ENCODE measurements at places on chromosomes 3 and 15. TPM values are rescaled to one million over a fixed set of nuclear protein-coding genes. Genes with fewer than 3 reads are reported as not detected.

The BNIP2 gene
- total RNA-seq = 90.1 TPM

The HYAL1 gene
- 6.1 TPM for total RNA-seq

The CPNE9 gene
- total RNA-seq = not detected

The NEO1 gene
- total RNA-seq = 34.3 TPM

The TERC gene
- 340 TPM for total RNA-seq

The XYLB gene
- total RNA-seq = 2.7 TPM

The SEMA6D gene
- 2.3 TPM for total RNA-seq

The DNAH1 gene
- 2.9 TPM for total RNA-seq

The ITIH1 gene
- not detected for total RNA-seq

The SLC22A14 gene
- not detected for total RNA-seq

The SHQ1 gene
- 23.8 TPM for total RNA-seq

The GPR149 gene
- not detected for total RNA-seq

The RTP4 gene
- 0.18 TPM for total RNA-seq

The C2CD4A gene
- total RNA-seq = 7.9 TPM

The PLSCR4 gene
- total RNA-seq = 234 TPM

The IL5RA gene
- not detected for total RNA-seq

The CAV3 gene
- total RNA-seq = not detected

The LYZL4 gene
- not detected for total RNA-seq

The GOLGA6C gene
- not detected for total RNA-seq

Data from cardiac atrium fibroblast (primary cell).